ENCODE measurements at places on chromosomes 4 and X.

DNA sequence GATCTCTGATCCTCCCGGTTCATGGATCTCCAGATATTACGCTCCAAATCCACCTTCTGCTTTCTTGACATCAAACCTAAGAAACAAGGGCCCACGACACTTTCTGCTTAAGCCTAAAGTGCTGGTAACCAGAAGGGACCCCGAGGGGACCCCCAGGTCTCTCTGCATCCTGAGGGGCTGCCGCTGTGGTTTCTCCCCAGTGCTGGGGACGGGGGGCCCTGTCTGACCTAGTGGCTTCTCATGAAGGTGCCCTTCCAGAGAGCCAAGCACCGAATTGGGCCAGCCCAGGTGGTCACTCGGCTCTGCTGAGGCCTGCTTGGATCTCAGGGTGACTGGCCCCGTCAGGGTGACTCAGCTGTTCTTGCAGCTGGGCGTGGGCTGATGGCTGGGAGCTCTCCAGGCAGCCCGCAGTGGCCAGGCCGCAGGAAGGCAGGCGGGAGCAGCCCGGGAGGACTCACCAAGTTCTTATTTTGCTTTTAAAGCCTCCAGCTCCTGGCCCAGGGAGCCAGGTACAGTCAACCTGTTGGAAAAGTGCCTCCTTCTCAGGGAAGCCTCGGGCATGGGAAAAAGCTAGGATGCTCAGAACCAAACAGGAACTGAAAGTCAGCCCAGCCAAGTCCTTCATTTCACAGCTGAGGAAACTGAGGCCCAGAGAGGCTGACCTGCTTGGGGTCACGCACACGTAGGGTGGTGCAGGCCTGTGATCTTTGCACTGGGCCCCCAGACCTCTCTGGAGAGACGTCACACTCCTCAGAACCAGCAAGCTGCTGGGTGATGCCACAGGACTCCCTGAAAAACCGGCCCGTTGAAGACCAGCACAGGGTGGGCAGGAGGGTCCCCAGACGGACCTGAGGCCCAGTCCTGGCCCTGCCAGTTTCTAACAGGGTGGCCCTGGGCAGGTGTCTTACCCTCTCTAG, 16.7 kb downstream of the BLOC1S4 start:
- DNase-seq = no peak

GRCh38 chr4:73851293-73851692, 1.8 kb upstream of the PF4V1 start:
- no peak for DNase-seq

DNA sequence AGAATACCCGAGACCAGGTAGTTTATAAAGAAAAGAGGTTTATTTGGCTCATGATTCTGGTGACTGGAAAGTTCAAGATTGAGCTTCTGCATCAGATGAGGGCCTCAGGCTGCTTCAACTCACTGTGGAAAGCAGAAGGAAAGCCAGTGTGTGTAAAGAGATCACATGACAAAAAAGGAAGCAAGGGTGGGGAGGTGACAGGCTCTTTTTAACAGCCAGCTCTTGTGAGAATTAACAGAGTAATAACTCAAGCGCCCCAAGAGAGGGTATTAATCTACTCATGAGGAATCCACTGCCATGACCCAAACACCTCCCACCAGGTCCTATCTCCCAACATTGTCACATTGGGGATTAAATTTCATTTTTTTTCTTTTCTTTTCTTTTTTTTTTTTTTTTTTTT, 6.3 kb upstream of the YIPF6 start:
- DNase-seq = no peak

GRCh38 chr4:25956260-25956659, 42.2 kb downstream of the SMIM20 start:
- no peak for DNase-seq

- DNase-seq = no peak
Measured at GRCh38 chrX:38151441-38151840, 69.2 kb downstream of the SRPX start.

DNA sequence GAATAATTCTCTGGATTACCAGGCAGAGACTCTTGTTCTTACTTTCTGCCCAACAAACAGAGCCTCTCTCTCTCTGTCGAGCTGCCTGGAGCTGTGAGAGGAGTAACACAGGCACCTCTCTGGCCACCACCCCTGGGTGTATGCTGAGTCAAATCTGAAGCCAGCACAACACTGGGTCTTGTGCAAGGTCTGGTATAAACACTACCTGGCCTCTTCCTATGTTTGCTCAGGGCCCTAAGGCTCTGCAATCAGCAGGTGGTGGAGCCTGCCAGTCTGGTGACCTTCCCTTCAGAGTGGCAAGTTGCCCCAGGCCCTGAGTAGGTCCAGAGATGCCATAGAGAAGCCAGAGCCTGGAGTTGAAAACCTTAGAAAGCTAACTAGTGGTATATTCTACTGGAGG, 139.9 kb downstream of the CPXCR1 start:
- DNase-seq = no peak

GRCh38 chr4:141058591-141059512, 74.4 kb downstream of the RNF150 start:
- no peak for DNase-seq

GRCh38 chr4:123291329-123291728, 105.3 kb upstream of the SPRY1 start:
- DNase-seq = no peak

DNA sequence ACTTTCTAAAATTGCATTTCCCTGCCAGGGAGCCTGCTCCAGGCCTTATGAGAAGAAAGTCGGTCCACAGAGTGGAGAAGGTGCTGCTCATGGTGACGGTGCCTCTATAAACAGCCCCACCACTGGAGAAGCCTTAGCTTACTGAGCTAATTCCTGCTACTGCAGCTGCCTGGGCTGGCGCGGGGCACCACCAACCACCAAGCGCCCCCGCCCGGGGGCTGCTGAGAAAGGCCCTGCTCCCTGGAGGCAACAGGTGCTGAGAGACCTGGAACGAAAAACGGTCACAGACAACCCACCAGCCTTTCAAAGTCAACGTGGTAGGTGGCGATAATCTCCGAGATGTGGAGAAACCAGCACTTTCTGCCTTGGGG, 2.9 kb downstream of the HCFC1 start:
- DNase-seq = no peak
